ENCODE measurements at places on chromosomes 1 and 21. TPM values are rescaled to one million over a fixed set of nuclear protein-coding genes. Genes with fewer than 3 reads are reported as not detected.

Gene CDC7
- total RNA-seq: 11.7 TPM

Gene AQP10
- total RNA-seq: not detected

Gene SPOCD1
- 0.27 TPM for total RNA-seq

Gene SERTAD4
- 11.9 TPM for total RNA-seq

Gene BACE2
- 128 TPM for total RNA-seq

Gene TXLNA
- total RNA-seq: 69.4 TPM

Gene LMOD1
- 0.12 TPM for total RNA-seq

Gene RUNX3
- total RNA-seq: not detected

Gene EDN2
- total RNA-seq: not detected
